ENCODE measurements at places on chromosomes 6 and 20.

GRCh38 chr6:66897576-66897975 lies 1190.5 kb upstream of the EYS start:
- DNase-seq, result no peak

- DNase-seq, result no peak
These were observed 247.7 kb upstream of the FAM83B start for GRCh38 chr6:54598787-54599313.

- DNase-seq, result no peak
These were observed 33.4 kb upstream of the IPCEF1 start for GRCh38 chr6:154390034-154390433.

DNA sequence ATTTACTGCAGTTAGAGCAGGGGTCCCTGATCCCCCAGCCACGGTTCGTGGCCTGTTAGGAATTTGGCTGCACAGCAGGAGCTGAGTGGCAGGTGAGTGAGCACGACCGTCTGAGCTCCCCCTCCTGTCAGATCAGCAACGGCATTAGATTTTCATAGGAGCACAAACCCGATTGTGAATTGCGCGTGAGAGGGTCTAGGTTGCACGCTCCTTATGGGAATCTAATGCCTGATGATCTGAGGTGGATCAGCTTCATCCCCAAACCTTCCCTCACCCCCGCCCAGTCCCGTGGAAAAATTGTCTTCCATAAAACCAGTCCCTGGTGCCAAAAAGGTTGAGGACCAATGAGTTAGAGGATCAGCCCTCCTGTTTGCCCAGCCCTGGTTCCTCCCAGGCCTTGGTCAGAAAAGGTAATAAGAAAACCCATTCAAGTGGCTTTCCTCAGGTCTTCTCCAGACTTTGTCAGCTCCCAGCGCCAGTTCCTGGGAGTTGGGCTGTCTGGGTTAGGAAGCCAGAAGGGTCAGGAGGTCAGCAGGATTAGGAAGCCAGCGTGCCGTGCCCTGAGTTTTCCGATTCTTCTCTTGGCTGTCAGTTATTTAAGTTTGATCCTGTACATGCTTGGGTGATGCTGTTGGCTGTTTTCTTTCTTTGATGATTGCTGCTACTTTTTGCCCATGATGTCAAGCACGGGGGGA lies 139.9 kb upstream of the PMEPA1 start:
- DNase-seq, result no peak

- no peak for DNase-seq
These were observed 49.4 kb upstream of the NFATC2 start for GRCh38 chr20:51591871-51592270.

Data from SW 1271 (cell line).